ENCODE measurements at places on chromosomes 3 and 15.

GRCh38 chr3:141840737-141841544, 35.5 kb upstream of the ATP1B3 start:
- DNase-seq = no peak

GRCh38 chr3:31768479-31769125, 212.5 kb downstream of the OSBPL10 start:
- peak; percentile 15 for DNase-seq

DNA sequence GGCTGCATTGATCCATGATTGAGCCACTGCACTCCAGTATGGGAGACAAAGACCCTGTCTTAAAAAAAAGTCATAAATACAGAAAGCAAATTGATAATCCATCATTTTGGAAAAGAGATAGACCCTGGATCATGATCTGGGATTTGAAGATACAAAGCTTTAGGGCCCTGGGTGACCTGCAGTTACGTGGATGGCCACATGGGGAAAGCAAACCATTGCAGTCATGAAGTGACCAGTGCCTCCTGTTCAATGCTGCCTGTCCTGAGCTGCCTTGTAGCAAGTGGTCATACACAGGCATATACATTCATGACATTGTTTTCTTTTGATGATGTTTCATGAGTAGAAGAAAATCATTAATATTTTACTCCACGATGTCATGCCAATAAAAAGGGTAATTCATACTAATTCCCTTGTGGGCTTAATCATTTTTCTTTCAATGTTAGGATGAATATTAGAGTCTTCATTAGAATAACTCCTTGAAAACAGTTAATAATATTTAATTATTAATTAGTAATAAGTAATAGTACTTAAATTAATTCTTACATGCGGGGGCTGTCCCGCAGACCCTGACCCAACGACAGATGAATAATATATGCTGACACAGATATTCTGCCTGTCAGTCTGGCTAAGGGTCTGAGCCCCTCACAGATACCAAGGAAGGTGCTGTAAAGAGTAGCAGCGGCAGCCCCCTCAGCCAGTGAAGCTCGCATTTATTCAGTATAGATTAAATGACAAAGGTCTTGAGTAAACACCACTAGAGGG, 109.0 kb upstream of the UNC13C start:
- no peak for DNase-seq

GRCh38 chr15:36294359-36294758, 285.1 kb upstream of the CDIN1 start:
- DNase-seq = no peak

DNA sequence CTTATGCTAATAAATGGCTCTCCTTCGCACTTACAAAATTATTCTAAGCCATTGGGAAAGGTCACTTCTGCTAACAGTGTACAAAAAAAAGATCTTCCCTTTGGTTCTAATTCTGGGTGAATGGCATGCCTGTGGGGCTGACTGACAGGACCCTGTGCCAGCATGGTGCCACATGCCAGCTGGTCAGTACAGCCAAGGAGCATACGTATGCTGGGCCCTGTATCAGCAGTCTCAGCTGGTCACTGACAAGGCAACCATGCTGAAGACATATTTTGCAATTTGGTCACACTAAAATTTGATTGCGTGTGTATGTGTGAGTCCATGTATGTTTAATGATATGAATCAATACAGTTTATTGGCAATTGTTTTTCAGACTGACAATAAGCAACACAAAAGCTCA, 246.1 kb downstream of the TBL1XR1 start:
- DNase-seq = no peak

DNA sequence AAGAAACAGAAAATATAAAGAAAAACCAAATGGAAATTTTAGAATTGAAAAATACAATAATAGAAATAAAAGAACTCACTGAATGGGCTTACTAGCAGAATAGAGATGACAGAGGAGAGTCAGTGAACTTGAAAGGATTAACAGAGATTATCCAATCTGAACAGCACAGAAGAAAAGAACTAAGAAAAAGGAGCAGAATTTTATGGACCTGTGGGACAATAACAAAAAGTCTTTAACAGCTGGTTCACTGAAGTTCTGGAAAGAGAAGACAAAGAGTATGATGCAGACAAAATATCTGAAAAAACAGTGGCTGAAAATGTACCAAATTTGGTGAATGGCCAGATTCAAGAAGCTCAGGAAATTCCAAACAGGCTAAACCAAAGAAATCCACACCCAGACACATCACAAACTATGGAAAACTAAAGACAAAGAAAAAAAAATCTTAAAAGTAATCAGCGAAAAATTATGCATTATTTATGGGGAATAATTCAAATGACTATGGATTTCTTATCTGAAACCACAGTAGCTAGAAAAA, 9.7 kb upstream of the GNB5 start:
- no peak for DNase-seq

DNA sequence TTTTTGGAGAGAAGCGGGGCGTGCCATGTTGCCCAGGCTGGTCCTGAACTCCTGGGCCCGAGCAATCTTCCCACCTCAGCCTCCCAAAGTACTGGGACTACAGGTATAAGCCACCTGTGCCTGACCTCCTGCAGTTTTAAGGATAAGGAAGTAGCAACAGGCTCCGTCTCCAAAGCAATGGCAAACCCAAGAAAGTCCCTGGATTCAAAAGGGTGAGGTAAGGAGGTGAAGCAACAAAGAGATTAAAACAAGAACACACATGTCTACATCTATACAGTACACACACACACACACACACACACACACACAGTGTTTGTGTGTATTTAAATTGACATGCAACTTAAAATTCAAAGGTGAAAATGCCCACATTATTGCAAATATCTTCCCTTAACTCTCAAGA, 58.9 kb downstream of the ABCC5 start:
- DNase-seq = no peak

Measured in stimulated activated CD4-positive, alpha-beta T cell treated with anti-CD3 and anti-CD28 coated beads, Interleukin-1b, Interleukin-23, amount 100 ng/mL, for 4 hours (primary cell).